ENCODE measurements at places on chromosomes 13 and 19. TPM values are rescaled to one million over a fixed set of nuclear protein-coding genes. Genes with fewer than 3 reads are reported as not detected.

DNA sequence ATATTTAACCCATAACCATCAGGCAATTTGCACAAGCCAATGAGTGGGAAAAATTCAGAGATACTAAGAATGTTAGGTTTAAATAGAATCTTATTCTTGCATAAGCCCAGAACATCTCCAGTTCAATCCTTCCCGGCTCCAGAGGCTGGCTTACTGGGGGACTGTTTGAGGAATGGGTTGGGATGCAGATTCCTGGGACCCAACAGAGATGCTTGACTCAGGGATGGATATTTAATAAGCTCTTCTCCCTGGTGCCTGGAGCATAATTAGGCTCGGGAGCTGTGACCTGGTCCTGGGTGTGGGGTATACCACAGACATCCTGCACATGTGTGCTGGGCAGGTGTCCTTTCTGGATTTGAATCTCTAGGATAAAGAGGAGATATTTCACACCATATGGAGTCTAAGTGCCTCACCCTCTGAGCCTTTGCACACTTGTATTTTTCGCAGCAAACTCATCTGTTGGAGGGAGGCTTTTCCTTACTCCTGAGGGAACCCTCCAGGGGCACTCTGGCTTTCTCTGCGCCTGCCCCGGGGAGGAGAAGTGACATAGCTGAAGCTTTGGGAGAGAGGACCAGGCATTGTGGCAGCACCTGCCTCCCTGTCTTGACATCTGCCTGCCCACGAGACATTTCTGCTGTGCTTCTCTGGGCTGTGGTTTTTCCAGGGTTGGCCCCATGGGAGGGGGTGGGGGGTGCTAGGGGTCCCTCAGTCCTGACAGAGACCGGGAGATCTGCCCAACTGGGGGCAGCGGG, 36.1 kb upstream of the ANKRD10 start:
- no peaks in the 10 kb centered on the region for H3K4me1 ChIP-seq
- no peak overlapping the region for H3K4me3 ChIP-seq
- no peak overlapping the region for H3K27ac ChIP-seq
- no peak for DNase-seq
- H3K27me3 ChIP-seq, result no peaks in the 10 kb centered on the region

GRCh38 chr13:24610956-24611355, 69.3 kb upstream of the ATP12A start:
- H3K27ac ChIP-seq, result no peak overlapping the region
- H3K4me1 ChIP-seq, result no peaks in the 10 kb centered on the region
- no peak for DNase-seq
- no peak overlapping the region for H3K4me3 ChIP-seq

DNA sequence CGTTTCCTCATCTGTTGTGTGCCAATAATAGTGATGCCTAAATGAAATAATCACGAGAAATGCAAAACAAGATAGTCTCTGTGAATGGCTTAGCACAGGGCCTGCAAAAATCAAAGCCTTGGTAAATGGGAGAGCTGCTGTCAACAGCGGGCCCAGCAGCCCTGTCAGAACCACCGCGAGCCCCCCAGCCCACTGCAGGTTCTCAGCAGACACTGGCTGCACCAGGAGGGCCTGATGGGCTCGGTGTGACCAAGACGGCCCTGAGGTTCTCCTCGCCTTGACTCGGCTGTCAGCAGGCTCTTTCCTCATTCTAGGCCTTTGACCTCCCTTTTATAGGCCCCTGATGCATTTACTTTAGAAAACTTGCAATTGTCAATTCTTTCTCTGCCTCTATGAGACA, 90.9 kb upstream of the GPR183 start:
- H3K4me1 ChIP-seq, result no peaks in the 10 kb centered on the region
- H3K27ac ChIP-seq, result no peak overlapping the region
- H3K4me3 ChIP-seq, result no peak overlapping the region

Gene DHX34
- total RNA-seq, result 25.1 TPM

Gene ZNF649
- 8.6 TPM for total RNA-seq

Gene NOTCH3
- total RNA-seq, result 4.1 TPM

Data from transverse colon (tissue), 4 donors.